ENCODE measurements at places on chromosomes 13 and 19. TPM values are rescaled to one million over a fixed set of nuclear protein-coding genes. Genes with fewer than 3 reads are reported as not detected.

GRCh38 chr13:98900442-98900841, 77.4 kb downstream of the DOCK9 start:
- no peak for DNase-seq

GRCh38 chr13:36891752-36892151, 28.3 kb downstream of the SMAD9 start:
- DNase-seq: no peak

DNA sequence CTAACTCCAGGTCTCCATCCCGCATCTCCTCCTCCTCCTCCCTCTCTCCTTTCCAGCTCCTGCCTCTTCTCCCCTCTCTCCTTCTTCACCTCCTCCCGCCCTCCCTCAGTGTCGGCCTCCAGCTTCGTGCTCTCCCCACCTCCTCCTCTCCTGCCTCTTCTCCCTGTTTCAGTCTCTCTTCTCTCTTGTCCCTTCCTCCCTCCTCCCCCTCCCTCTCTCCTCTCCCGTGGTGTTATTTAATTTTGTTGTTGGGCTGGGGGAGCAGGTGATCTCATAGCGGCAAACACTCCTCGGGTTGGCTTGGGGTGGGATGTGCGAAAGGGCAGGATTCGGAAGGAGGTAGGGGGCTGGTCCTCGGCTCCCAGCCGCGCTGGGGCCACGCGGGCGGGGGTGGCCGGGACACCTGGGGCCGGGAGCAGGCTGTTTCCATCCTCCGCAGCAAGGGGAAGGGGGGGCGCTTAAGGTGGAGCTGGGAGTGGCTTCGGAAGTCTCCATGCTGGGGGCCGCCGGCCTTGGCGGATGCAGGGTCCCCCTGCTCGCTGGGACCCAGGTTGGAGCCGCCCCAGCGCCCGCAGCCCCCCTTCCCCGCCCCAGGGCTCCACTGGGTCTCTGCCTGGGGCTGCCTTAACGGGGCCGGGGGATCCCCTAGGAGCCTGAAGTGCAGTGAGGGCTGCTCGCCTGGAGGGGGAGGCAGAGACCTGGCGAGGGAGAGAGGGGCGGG, at the start of gene CA11:
TSS of gene CA11 (minus strand) at position 187 of the 721 bp plus-strand sequence. CDS start 555 bp downstream, outside the sequence.
- DNase-seq: peak; percentile 92

DNA sequence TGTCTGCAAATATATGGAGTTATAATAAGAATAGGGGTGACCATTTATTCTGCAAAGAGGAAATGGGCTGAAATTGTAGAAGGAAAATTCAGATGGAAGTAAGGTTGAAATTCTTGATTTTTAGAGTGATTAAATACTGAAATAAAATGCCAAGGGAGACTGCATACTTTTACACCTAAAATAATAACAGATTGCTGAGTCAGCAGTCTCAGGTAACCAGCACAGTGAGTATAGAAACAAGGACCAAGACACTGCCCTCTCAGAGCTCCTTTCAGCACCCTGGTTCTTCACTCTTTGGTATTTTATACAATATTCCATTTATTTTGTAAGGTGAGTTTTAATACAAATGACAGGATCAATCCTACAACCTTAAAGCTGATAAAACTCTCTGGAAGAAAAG, 48.8 kb upstream of the MLNR start:
- no peak for DNase-seq

The ZNF563 gene
- 2.0 TPM for polyA plus RNA-seq

DNA sequence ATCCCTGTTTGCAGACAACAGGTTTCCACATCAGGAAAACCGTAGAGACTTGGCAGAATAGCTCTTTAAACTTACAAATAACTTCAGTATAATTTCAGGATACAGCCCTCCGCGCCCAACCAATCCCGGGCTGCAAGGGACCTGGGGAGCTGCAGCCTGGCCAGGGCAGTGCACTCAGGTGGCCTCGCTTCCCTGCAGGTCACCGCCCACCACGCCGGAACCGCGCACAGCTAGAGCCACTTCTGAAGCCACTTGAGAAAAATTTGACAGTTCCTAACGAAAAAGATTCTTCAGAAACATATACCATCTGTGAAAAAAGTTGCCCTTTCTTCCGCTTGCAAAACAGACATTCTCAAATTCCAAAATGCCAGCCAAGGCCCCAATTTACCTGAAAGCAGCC, 11.1 kb downstream of the ZNF91 start:
- DNase-seq: no peak

- DNase-seq: no peak
These were observed 50.7 kb upstream of the GPR183 start for GRCh38 chr13:99357941-99358340.

GRCh38 chr19:660793-661426, 2.1 kb downstream of the RNF126 start:
- DNase-seq: no peak

The CD79A gene
- polyA plus RNA-seq: not detected

- DNase-seq: no peak
These were observed 74.5 kb downstream of the PCCA start for GRCh38 chr13:100163375-100163774.

- DNase-seq: no peak
These were observed 3.8 kb upstream of the FGF14 start for GRCh38 chr13:102405499-102406100.
